ENCODE measurements at places on chromosomes 4 and X.

- no peak for DNase-seq
Measured at GRCh38 chr4:83723609-83724008, 187.7 kb downstream of the GPAT3 start.

GRCh38 chrX:39674490-39675161 is 423.1 kb downstream of the BCOR start:
- no peak for DNase-seq

DNA sequence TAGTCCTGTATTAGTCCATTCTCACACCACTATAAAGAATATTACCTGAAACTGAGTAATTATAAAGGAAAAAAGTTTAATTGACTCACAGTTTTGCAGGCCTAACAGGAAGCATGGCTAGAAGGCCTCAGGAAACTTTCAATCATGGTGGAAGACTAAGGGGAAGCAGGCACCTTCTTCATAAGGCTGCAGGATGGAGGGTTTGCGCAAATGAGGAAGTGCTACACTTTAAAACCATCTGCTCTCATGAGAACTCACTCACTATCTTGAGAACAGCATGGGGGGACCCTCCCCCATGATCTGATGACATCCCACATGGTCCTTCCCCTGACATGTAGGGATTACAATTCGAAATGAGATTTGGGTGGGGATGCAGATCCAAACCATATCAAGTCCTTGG is 12.1 kb upstream of the MAGEA11 start:
- no peak for DNase-seq

DNA sequence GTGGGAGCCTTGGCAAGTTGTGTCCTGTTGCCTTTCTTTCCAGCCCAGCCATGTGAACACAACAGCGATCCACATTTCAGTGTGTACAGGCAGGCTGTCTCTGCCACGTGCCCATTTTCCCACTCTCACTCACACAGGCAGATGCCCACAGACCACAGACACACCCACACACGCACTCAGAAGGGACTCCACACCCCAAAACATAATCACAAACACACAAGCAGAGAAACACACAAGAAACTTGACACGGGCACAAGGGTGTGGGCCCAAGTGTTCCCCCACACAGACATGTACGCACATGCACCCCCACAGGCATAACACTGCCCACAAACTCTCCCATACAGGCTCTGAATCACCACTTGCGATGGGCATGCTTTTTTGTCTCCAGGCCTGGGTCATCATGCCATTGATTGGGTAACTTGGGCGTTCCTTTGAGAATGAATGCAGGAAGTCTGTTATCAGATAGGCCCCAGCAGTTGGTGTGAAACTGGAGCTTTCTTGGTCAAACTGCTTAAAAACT is 84.3 kb downstream of the NBDY start:
- no peak for DNase-seq
